Cardiac ventricle fibroblast (primary cell): ENCODE measurements at places on chromosomes 5 and 9. TPM values are rescaled to one million over a fixed set of nuclear protein-coding genes. Genes with fewer than 3 reads are reported as not detected.

C5orf46 gene
- not detected in 2 replicates for total RNA-seq

BTNL3 gene
- not detected in 2 replicates for total RNA-seq

SLC1A3 gene
- 10.6 and 12.3 TPM in 2 replicates for total RNA-seq

F2RL1 gene
- total RNA-seq = 16.7 and 30.1 TPM in 2 replicates

CORO2A gene
- total RNA-seq = 0.19 and 0.44 TPM in 2 replicates

DOK3 gene
- total RNA-seq = 0.44 and 2.1 TPM in 2 replicates

ITGA2 gene
- 5.2 and 6.4 TPM in 2 replicates for total RNA-seq

PRKACG gene
- not detected in 2 replicates for total RNA-seq

MEF2C gene
- total RNA-seq = 8.3 and 11.5 TPM in 2 replicates

SLCO4C1 gene
- 0.05 TPM in 1 of 2 replicates, not detected in the other for total RNA-seq

NEURL1B gene
- 9.1 and 11.1 TPM in 2 replicates for total RNA-seq

MARCOL gene
- not detected in 2 replicates for total RNA-seq
